NCI-H1417 treated with DMSO at 0.1 percent for 48 hours (cell line): ENCODE measurements at places on chromosomes 16 and 17.

DNA sequence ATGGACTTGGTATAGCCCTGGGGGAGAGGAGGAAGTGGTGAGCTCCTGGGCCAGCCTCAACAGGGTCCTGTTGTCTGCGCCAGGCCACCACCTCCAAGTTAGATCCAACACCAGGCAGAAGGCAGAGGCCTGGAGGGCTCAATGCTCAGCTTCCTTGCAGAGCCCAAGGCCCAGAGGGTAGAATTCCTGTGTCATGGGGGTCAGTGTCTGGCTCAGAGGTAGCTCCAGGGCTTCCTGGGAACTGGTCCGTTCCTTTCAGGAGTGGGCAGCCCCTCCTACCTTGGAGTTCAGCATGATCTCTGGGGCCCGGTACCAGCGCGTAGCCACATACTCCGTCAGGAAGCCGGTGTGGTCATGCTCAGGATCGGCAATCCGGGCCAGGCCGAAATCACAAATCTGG is 4.4 kb upstream of the GDPD3 start:
- no peak for DNase-seq

GRCh38 chr17:81429821-81430551 is 34.7 kb downstream of the BAHCC1 start:
- DNase-seq, result no peak

DNA sequence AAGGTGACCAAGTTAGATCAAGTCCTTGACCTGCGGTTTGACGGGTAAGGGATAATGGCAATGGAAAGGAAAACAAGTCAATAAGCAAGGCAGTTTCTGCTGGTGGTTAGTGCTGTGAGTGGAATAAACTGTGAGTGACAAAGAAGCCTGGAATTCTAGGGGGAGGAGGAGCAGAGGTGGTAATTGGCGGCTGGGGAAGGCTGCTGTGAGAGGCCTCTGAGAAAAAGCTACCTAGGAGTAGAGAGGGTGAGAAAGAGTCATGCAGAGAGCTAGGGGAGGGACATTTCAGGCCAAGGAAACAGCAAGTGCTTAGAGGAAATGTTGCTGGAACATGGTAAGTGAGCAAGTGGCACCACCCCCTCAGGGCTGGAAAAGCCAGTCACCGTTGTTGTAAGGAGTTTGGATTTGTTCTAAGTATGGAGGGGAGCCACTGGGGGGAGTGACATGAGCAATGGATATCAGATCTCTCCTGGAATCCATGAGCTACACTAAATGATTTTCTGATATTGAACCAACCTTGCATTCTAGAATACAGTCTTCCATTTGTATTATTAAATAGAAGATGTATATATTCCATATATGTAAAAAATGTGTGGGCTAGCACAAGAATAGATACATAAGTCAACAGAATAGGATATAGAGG is 6.7 kb downstream of the NLRC3 start:
- DNase-seq, result no peak

GRCh38 chr17:3827124-3827773 is 18.8 kb downstream of the NCBP3 start:
- DNase-seq, result no peak

DNA sequence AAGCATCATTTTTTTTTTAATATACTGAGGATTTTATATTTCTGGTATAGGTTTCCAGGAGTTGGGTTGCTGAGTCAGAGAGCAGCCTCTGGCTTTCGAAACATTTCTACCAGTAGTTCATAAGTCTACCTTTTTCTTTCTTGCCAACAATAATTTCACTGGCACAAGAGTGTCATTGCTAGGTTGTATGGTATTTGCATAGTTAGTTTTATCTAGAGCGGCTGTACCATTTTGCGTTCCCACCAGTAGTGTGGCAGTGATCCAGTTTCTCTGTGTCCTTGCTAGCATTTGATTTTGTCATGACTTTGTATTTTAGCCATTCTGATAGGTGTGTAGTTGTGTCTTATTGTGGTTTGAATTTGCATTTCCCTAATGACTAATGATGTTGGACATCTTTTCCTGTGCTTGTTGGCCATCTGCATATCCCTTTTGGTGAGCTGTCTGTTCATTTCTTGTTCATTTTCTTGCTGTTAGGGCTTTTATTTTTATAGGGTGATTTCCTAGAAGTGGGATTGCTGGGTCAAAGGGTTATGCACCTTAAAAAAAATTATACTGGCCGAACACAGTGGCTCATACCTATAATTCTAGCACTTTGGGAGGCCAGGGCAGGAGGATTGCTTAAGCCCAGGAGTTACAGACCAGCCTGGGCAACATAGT is 39.9 kb downstream of the SNX29 start:
- DNase-seq, result no peak

- DNase-seq, result no peak
Observed at GRCh38 chr17:35679007-35679682, 52.3 kb upstream of the RASL10B start.

GRCh38 chr16:86653285-86654006 is 75.1 kb downstream of the FOXL1 start:
- DNase-seq, result no peak

- no peak for DNase-seq
Observed at GRCh38 chr16:15606518-15607220, 36.3 kb downstream of the MARF1 start.

GRCh38 chr16:66042341-66042740 is 324.1 kb upstream of the CDH5 start:
- no peak for DNase-seq

- DNase-seq, result no peak
Observed at GRCh38 chr17:21815352-21816063, 123.2 kb downstream of the KCNJ18 start.

DNA sequence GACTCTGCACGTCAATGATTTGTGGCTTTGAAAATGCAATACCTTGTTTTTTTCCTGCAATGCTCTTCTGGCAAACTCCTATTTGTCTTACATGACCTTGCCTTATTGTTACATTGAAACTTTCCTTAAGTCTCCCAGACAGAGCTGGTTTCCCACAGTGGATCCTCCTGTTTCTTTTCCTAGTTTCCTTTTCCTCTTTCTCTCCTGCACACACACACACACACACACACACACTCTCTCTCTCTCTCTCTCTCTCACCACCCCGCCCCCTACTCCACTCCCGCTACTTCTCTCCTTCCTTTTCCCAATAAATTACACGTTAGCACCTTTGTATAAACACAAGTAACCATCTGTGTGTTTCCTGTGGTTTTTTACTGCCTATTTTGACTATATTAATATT is 2.3 kb downstream of the ORC6 start:
- DNase-seq, result no peak

- no peak for DNase-seq
Observed at GRCh38 chr16:57707331-57707730, 12.7 kb downstream of the DRC7 start.

GRCh38 chr17:82973456-82974135 is 105.8 kb upstream of the METRNL start:
- no peak for DNase-seq

GRCh38 chr17:2082003-2082781 is 27.3 kb downstream of the HIC1 start:
- no peak for DNase-seq

DNA sequence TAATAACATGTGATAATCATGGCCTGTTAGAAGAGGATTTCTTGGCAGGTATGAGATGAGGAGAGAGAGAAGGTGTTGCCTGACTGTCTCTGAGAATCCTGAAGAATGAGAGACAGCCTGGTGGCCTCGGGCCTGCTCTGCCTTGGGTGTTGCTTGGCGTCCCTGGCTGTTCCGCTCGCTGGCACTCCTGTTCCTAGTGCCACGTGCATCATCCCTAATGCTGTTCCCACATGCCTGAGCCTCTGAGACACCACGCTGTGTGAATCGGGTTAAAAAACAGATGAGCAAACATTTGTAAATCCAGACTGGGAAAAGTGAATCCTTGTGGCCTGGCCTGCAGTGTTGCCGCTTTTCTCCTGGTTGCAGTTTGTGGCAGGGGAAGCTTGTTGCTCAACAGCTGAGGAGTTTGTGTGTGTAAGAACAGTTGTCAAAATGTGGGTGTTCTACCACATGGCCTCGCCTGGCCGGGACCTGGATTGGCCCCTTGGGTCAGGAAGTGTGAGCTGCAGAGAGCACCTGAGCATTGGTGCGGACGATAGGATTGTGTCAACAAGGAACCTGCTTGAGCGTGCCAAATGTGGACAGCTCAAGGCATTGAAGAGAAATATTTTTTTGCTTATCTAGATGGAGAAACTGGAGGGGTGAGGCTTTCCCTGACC is 22.0 kb downstream of the UBN1 start:
- no peak for DNase-seq

GRCh38 chr17:50028736-50029120 is 27.2 kb upstream of the ITGA3 start:
- DNase-seq, result no peak

DNA sequence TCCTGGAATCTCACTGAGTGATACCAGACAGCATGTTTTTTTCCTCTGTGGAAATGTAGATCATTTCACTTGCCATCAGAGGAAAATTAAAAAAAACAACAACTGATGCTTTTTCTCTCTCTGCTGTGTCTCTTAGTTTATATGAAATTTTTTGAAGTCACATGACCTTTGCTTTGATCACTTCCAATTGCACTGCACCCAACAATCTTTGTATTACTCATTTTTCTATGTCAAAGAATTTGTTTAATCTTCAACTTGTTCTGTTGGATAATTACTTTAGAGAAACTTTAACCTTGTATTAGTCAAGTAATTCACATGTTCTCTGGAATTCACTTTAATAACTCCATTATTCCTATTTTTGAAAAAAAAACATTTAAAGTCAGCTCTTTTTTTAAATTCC is 1452.7 kb upstream of the CDH8 start:
- no peak for DNase-seq

DNA sequence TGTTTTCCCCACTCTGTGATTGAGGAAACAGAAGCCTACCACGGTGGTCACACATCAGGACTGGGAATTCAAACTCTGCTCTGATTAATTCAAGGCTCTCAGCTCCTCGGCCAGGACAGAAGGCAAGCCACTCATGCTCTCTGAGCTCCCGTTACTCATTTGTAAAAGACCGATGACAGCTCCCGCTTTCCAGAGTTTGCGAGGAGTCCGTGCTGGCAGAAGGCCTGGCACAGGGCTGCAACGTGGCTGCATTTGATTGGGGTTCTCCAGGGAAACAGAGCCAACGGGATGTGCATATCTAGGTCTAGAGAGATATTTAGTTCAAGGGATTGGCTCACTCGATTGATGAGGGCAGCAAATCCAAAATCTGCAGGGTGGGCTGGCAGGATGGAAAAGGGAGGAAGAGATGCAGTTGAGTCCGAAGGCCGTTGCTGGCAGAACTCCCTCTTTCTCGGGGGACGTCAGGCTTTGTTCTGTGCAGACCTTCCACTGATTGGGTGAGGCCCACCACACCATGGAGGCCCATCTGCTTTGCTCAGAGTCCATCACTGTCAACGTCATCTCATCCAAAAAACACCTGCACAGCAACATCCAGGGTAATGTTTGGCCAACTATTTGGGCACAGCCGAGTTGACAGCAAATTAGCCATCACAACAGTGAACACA is 215.5 kb upstream of the RPL38 start:
- DNase-seq, result no peak

- DNase-seq, result no peak
Observed at GRCh38 chr17:78130090-78130436, 508 bp upstream of the TMC8 start.

- no peak for DNase-seq
Observed at GRCh38 chr17:64084086-64084939, 45.6 kb downstream of the ERN1 start.

DNA sequence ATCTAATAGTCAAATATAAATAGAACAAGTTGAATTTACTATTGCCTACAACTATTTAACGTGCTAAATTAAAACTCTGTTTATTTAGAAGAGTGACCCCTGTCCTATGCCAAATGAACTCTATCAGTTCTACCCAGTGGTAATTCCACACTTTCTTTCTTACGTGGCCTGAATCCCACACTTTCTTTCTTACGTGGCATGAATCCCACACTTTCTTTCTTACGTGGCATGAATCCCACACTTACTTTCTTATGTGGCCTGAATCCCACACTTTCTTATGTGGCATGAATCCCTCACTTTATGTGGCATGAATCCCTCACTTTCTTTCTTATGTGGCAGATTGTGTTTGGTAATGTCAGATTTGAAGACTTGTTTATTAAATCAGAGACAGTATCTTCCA is 6.2 kb downstream of the FOXK2 start:
- no peak for DNase-seq

DNA sequence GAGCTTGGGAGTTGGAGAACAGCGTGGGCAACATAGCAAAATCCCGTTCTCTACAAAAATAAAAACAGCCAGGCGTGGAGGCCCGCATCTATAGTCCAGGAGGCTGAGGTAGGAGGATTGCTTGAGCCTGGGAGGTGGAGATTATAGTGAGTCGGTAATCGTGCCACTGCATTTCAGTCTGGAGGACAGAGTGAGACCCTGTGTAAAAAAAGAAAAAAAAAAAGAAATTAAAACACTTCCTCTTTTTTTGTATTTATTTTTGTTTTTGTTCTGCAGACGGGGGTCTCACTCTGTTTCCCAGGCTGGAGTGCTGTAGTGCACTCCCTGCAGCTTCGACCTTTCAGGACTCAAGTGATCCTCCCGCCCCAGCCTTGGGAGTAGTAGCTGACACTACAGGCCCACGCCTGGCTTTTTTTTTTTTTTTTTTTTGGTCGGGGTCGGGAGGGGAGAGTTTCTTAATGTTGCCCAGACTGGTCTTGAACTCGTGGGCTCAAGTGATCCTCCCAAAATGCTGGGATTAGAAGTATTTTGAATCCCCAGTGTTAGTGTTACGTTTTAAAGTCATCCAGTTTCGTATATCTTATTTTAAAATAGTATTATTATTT is 1.5 kb downstream of the IST1 start:
- DNase-seq, result no peak

DNA sequence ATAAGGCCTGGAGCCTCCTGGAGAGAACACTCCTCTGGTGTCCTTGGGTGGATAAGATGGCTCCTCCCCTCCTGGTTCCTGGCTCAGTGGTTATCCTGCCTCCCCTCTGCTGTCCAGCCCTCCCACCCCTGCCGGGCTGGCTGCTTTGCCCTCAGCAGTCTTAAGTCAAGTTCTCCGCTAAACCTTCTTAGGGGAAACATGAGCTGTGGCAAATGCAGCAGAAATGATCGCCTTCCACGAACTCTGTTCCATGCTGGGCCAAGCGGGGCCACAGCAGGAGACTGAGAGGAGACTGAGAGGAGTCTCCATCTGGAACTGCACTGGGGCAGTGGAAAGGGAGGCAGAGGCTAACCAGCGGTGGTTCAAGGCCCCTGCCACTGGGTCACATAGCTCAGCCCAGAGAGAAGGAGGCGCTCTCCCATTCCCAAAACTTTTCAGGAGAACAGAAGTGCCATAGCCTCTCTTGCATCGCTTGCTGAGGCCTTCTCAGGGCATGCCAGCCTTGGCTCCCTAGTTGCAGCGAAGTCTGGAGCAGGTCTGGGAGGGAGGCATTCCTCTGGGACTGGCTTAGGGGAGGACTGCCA is 26.9 kb downstream of the TNS4 start:
- no peak for DNase-seq
